Prostate gland (tissue), 2 donors: ENCODE measurements at places on chromosomes 4 and X. TPM values are rescaled to one million over a fixed set of nuclear protein-coding genes. Genes with fewer than 3 reads are reported as not detected.
A peak's percentile ranks its signal among the peaks of the same experiment; 100 is the strongest.

- DNase-seq: no peak
Observed at GRCh38 chrX:2682565-2683177, 8.4 kb upstream of the CD99 start.

GRCh38 chrX:102338162-102338561 lies 91.2 kb downstream of the NXF2 start:
- no peak for DNase-seq

The RGN gene
- 10.5 TPM for total RNA-seq

GRCh38 chrX:46602468-46603102 lies 29.0 kb downstream of the CHST7 start:
- DNase-seq: no peak

- no peak for DNase-seq
Observed at GRCh38 chrX:141278306-141278705, 36.0 kb upstream of the SPANXC start.

The GABRA4 gene
- total RNA-seq: not detected

DNA sequence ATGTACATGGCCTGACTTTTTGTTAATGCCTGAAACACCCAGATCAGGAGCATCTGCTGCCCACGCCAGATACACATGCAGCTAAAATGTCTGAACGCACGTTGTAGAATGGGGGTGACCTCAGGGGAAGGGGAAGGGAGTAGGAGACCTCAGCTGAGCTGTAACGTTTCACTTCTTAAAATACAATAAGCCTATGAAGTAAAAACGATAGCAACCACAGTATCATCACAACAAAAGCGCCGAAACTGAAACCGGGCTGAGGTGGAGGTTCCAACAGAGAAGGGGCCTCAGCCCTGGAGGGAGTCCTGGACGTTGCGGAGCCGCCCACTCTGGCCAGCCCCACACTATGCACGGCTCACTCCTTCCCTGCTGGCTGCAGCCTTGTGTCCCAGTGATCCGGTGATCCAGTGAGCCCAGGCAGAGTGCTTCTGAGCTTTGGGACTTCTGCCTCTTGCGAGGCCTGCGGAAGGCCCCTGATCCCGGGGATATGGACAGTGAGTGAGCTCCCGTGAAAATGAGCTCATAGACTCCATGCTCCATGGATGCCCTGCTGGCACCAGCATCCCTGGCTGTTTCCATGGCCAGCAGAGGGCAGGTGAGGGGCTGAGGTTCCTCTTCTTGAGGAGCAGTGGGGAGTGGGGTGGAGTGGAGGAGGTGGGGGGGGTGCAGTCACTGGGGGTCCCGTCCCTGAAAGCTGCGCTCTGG lies 52.0 kb downstream of the HMX1 start:
- no peak for DNase-seq

The OTUD6A gene
- total RNA-seq: not detected

- DNase-seq: no peak
Observed at GRCh38 chrX:152480269-152481212, 29.4 kb upstream of the GABRA3 start.

- DNase-seq: no peak
Observed at GRCh38 chr4:56450342-56450741, 14.3 kb downstream of the PAICS start.

DNA sequence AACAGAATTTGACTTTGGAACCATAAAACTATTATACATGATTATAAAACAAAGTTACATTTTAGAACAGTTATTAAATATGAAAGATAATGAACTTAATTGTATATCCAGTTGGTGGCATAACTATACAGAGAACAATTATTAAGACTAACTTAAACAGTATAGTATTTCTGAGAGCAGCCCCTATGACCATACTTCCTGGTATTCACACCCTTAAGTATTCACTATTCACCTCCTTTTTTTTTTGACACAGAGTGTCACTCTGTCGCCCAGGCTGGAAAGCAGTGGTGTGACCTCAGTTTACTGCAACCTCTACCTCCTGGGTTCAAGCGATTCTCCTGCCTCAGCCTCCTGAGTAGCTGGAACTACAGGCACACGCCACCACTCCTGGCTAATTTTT lies 74.5 kb downstream of the FRYL start:
- DNase-seq: no peak

GRCh38 chr4:48047896-48048295 lies 31.3 kb downstream of the NIPAL1 start:
- DNase-seq: no peak

The CWH43 gene
- 14.8 TPM for total RNA-seq

DNA sequence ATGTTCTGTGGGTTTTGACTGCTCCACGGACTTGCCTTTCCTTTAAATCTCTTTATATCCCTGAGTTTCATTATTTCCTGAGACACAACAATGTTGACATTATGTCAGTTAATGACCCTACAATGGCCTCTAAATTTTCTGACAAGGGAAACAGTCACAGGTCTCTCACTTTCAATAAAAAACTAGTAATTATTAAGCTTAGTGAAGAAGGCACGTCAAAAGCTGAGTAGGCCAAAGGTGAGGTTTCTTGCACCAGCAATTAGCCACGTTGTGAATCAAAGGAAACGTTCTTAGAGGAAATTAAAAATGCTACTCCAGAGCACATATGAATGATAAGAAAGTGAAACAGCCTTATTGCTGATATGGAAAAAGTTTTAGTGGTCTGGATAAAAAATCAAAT lies 930.2 kb upstream of the GRID2 start:
- DNase-seq: no peak

DNA sequence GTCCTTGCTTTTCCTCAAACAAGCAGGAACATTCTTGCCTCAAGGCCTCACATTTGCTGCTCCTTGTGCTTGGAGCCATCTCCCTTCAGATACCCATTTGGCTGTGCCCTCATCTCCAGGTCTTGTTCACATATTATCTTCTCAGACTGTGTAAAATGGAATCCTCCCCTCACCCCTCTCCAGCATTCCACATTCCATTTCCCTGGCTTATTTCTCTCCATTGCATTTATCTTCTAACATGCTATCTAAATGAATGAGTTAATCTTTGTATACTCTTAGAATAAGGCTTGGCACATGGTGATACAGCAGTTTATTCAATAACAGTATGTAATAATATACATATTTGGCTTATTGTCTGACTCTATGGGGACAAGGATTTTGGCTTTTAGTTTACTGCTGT lies 8.8 kb upstream of the GALNT7 start:
- no peak for DNase-seq

The PRRG3 gene
- 1.2 TPM for total RNA-seq

- DNase-seq: peak; percentile 18
Observed at GRCh38 chrX:103608306-103608963, 672 bp downstream of the TCEAL3 start.

The PRDM8 gene
- 58.0 TPM for total RNA-seq

DNA sequence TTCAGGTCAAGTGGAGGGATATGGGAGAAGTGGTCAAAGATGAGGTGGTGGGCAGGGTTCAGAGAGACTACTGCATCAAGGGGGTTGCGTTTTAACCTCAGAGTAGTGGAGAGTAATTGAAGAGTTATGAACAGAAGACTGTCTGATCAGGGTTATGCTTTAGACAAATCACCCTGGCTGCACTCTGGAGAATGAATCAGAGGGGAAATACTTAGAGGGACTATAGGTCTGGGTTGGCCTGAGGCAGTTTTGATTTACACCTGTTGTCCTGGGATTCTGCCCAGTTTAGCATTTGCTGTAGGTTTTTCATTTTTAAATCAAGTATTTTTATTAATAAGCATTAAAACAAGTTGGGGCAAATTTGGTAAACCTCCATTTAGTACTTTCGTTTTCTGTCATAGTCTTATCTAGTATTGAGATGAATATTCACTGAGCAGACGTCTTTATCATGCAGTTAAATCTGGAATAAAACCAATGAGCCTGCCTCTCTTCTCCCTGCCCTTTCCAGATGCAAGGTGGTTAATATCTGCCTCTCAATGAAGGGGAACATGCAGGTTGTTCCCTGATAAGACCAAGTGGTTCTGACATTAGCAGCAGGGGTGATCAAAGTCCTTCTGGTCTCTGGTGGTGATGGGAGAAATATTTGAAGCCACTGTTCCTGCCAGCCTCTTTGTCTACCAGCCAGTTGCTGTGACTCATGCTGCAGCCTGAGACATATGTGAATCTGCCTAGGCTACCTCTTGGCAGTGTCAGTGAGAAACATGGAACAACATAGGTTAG lies 116.0 kb upstream of the RPS6KA3 start:
- no peak for DNase-seq
